RPMI8226 (cell line): ENCODE measurements at places on chromosomes 2 and 18.

DNA sequence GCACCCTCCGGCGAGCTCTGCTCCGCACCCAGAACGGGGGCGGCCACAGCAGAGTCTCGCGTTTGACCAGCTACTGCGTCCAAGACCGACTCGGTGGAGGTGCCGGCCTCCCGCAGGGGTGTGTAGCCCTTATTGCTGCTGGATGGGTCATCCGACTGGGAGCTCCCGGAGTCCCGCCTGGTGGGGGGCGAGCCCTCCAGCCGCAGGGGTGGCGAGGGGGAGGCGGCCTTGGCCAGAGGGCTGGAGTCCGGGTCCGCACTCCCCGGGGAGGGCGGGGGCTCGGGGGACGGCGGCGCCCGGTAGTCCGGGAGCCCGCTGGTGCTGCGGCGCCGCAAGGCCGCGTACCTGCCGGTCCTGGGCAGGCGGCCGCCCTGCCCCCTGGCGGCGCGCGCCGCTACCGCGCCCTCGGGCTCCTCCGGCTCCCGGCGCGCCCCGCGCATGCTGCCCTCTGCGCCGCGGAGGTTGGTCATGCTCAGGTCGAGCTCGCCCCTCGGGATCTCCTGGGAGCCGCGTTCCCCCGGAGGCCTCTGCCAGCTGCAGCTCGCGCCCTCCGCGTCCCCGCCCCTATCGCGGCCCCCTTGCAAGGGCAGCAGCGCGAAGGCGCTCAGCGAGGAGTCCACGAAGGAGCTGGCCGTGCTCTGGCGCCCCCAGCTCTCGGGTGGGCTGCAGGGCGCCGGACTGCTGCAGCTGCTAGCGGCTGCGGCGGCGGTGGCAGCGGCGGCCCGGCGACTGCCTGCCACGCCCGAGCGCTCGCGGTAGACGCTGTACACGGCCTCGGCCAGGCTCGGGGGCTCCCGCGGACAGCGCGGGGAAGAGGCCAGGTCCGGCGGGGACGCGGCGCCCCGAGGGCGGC is 4.8 kb downstream of the TMEM200C start:
- peak; percentile 67 for DNase-seq

DNA sequence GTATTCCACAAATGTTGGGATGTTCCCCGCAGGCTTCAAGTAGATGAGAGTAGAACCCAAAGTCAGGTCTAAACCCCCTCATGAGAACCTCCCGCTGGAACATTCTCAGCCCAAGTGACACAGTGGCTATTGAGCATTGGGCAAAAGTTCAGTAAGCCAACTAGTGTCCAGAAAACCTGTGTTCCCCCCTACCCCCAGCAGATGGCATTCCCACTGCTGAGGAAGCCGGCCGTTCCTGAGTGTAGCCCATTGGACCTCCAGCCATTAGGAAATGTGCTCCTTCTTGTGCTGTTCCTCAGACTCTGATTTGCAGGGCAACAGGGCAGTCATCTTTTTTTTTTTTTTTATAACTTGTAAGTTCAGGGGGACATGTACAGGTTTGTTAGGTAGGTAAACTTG is 152.1 kb downstream of the NCK2 start:
- no peak for DNase-seq

DNA sequence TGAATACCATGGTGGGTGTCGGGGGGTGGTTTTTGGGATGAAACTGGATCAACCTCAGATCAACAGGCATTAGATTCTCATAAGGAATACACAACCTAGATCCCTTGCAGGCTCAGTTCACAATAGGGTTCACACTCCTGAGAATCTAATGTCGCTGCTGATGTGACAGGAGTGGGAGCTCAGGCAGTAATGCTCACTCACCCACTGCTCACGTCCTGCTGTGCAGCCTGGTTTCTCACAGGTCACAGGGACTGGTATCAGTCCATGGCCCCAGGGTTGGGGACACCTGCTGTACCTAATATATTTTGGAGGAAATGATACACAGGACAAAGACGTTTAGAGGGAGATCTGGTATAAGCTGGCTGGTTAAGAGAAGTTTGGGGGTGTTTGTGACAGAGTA is 338.8 kb downstream of the PLCL1 start:
- no peak for DNase-seq

GRCh38 chr2:39593439-39594393 is 72.0 kb upstream of the TMEM178A start:
- DNase-seq: peak; percentile 48

DNA sequence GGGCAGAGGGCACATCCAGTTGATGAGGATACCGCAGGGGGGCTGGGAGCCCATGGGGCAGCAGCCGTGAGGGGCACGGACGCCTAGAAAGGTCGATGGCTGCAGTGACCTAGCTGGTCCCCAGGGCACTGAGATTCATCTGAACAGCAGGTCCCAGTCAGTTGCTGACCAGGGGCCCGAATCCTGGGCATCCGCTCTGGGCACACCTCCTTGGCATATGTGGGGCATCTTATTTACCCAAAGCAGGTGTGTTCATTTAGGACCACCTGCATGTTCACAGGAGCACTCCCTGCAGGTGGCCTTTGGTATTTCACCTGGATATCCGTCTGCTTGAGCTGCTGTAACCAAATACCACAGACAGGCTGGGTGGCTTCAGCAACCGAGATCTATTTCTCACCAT is 72.0 kb upstream of the ODC1 start:
- no peak for DNase-seq

GRCh38 chr2:186575302-186575701 is 14.6 kb upstream of the ITGAV start:
- peak; percentile 83 for DNase-seq

DNA sequence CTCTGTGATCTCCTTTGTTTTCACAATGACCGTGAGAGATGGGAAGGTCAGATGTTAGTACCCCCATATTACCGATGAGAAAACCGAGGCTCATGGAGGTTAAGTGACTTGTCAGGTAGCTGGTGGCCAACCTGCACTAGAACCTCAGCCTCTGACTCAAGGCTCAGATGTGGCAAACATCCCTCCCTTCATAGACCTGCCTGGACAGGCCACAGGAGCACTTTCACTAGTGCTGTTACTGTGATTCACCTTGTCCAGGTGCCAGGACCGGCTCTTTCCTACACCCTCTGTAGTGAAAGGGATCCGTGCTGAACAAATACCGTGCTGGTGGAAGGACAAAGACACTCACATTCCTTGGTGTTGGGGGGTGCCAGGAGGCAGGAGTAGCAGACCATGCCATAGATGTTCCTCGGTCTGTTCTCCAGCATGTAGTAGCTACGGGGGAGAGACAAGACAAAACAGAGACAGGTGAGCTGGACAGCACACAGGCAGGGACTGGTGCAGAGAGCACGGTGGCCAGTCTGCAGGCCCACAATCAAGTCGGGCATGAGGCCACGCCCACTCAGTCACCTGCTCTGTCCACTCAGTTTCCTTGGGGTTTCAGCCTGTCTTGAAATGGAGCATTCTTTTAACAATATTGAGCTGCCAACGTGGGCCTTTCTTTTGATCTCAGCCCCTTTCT is 65.9 kb downstream of the EDAR start:
- DNase-seq: peak; percentile 31

DNA sequence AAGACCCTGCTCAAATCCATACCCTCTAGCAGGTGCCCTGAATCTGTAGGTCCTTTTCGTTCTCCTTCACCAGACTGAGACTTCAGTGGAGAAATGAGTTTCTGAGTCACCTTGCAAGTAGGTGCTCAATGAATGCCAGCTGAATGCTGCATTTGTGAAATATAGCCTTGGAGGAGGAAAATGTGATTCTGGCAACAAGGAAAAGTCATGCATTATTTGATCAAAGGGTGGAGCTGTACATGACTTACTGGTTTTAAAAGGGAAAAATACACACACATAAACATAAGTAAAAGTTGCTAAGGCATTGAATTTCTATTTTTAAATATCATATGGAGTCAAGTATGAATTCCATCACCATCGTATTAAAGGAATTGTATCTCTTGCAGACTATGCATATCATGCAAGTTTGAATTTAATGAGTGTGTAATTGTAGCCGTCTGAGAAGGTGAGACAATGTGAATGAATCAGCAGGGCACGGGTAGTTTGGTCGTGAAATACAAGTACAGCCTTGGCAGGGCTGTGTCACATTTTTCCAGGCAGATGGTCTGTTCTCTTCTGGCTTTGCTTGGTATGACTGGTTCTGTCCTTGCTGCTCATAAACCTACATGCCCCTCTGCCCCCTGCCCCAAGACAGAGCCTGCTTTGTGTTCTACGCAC is 160.8 kb downstream of the COL6A3 start:
- DNase-seq: no peak

DNA sequence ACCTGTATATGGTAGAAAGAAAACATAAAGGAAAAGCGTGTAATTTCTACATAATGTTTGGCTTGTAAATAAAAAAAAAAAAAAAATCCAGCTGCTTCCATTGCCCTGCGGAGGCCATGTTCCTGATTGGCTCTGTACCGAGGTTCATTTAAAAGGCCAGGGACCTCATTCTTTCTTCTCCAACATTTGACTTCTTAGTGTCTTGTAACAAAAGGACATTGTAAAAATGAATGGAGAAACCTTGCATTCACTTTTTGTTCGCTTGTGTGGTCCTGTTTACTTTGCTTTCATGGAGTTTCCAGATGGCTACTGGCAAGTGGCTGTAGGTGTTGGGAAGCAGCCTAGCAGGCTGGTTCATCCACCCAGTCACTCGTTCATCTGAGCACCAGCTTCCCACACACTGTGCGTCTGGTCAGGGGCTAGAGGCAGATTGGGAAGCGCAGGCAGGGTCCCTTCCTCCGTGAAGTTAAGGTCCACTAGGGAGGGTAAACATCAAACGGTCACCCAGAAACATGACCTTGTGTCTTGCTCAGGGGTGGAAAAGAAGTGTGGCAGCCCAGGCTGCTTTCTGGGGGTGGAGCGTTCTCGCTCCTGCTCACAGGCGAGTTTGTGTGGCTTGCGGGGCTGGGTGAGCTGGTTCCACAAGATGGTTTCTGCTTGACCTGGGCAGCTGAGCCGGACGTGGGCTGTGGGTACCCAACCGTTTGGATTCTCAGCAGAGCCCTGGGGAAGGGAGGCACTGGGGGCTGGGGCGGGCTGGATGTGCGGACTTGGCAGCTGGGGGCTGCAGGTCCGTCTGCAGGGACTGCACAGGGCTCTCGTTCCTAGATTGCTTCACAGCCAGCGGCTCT is 260.7 kb downstream of the AGAP1 start:
- DNase-seq: no peak

GRCh38 chr2:83860320-83860719 is 598.8 kb downstream of the SUCLG1 start:
- no peak for DNase-seq

- no peak for DNase-seq
Observed at GRCh38 chr2:150478200-150478974, 9.1 kb downstream of the RND3 start.

DNA sequence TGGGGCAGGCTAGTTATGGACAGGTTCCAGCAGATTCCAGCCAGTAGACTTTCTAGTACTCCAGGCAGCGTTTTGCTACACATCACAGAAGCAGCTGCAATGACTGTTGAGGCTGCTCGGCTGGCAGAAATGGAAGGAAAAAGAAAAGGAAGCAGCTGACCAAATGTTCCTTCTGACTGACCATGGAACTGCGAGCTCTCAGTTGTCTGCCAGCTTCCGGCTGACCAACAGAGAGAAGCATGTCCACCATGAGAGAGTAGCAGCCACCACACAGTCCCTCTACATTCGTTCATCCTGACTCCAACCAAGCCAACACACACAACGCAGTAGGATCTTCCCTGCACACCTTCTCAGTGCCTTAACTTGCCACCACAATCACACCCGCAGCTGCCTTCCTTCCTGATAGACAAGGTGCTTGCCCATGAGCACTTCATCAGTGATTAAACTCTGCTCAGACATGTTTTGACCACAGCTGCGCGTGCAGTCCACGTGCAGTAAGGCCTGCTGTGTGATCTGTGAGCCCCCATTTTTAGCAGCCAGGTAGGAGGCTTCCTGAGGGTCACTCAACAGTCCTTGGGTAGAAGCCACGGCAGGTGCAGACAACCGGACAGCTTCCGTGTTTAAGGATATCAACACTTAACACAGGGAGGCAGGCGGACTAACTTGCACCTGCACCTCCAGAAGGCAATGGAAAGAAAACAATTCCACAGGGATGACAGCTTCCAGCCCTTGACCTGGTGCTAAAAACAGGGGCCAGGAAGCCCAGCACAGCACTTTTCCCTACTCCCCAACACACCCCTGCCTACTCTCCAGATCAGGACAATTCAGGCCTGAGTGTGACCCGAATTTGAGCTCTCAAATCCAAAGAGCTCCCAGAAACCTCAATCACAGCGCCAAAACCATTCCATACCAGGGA is 996 bp downstream of the TGFBRAP1 start:
- DNase-seq: peak; percentile 56

- peak; percentile 30 for DNase-seq
Observed at GRCh38 chr18:57447154-57447621, 12.0 kb downstream of the ONECUT2 start.

DNA sequence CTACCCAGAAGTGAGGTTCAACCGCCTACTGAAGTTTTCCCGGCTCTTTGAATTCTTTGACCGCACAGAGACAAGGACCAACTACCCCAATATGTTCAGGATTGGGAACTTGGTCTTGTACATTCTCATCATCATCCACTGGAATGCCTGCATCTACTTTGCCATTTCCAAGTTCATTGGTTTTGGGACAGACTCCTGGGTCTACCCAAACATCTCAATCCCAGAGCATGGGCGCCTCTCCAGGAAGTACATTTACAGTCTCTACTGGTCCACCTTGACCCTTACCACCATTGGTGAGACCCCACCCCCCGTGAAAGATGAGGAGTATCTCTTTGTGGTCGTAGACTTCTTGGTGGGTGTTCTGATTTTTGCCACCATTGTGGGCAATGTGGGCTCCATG is 48.7 kb upstream of the INPP4A start:
- no peak for DNase-seq

DNA sequence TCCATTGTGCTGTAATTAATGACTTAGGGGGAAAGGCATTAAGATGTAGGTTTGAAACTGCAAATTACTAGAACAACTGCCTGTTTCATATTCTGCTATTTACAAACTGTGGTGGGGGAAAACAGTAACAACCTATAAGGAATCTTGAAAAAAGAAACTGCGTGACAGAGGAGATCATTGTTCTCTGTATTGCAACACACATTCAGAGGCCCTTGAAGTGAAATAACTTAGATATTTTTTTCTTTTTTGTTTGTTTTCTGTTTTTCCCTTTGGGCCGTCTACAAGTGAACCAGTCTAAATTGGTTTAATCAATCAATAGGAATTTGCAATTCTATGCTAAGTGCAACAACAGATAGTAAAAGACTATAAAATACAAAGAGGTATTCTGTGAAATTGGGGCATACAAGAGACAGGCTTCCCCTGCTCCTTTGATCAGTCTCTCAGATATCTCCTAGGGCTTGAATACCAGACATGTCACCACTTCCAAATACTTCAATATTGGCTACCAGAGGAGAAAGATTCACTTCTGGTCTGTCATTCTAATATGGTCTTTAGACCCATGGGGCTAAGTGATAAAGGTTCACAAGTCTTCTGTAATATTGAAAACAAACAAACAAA is 2055.1 kb upstream of the CELF4 start:
- DNase-seq: no peak

GRCh38 chr2:152920846-152921245 is 202.4 kb downstream of the ARL6IP6 start:
- no peak for DNase-seq

- no peak for DNase-seq
Observed at GRCh38 chr18:49856496-49856895, 43.2 kb upstream of the ACAA2 start.

GRCh38 chr2:140550821-140551220 is 1580.0 kb downstream of the LRP1B start:
- no peak for DNase-seq
